CD4-positive, alpha-beta T cell treated with Interleukin-6 for 4 hours (primary cell): ENCODE measurements at places on chromosomes 1 and 21.

GRCh38 chr1:234583755-234584419, 26.1 kb downstream of the IRF2BP2 start:
- DNase-seq: no peak

- no peak for DNase-seq
Measured at GRCh38 chr21:33899199-33899598, 16.4 kb downstream of the ATP5PO start.

DNA sequence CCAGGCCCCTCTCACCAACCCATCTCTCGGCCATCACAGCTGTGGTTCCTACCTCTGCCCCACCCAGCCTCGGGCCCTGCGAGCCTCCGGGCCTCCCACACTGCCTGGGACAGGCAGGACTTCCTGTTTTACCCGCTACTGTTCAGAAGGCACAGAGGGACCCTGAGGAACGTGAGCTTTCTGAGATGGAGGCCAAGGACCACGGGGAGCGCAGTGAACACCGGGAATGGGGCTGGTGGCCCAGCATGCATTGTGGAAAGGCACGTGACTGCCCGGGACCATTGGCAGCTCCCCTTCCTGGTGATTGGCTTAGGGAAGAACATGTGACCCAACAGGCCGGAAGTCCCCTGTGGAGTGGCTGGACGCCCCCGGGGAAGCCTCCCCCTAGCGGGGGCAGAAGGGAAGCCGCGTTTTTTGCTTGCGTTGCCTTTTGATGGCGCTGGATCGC, 7.0 kb downstream of the S100B start:
- DNase-seq: no peak

DNA sequence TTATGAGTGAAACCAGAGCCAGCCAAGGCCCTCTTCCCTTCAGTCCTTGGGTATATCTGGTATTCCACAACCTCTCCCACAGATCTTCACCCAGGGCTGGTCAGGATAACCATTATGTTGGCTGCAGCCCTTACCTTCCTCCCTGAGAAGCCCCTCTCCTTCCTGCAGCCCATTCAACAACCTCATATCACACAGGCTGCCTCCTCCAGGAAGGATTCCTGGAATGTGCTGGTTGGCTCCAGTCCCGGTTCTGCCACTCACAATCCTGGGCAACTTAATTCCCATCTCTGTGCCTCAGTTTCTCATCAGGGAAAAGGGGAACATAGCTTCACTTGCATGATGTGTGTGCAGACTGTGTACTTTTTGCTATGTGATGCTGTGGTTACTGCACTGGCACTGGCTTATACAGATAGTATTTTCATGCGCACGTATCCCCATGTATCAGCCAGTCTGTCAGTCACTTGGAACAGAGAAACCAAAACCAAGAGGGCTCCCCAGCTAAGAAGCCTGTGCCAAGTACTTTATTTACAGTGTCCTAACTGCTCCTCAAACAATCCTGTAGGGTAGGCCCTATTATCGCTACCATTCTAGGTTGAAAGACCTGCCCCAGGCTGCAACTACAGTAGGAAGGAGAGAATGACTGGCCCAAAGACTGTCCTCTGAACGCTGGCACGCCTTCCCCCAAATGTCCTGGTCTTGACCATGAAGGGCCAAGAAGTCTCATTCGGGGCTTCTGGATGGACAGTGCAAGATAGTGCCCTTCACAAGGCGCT, 39.9 kb upstream of the PPP1R15B start:
- DNase-seq: no peak
